Activated T-cell treated with anti-CD3 and anti-CD28 coated beads, Interleukin-2, amount 50 U/mL, for 72 hours (primary cell): ENCODE measurements at places on chromosomes 11 and 22. TPM values are rescaled to one million over a fixed set of nuclear protein-coding genes. Genes with fewer than 3 reads are reported as not detected.

HBB gene
- total RNA-seq, result not detected

TPBGL gene
- total RNA-seq, result 0.14 TPM

CASP1 gene
- 23.9 TPM for total RNA-seq

MMP10 gene
- not detected for total RNA-seq

KRTAP5-10 gene
- not detected for total RNA-seq

DNHD1 gene
- total RNA-seq, result 38.5 TPM

CRYBB2 gene
- not detected for total RNA-seq

PIWIL4 gene
- 1.6 TPM for total RNA-seq

KCNE3 gene
- total RNA-seq, result not detected

LSP1 gene
- total RNA-seq, result 312 TPM

FOLH1 gene
- not detected for total RNA-seq

SCUBE2 gene
- not detected for total RNA-seq
